GM12864 (cell line): ENCODE measurements at places on chromosomes 2 and 18.
A peak's percentile ranks its signal among the peaks of the same experiment; 100 is the strongest.

DNA sequence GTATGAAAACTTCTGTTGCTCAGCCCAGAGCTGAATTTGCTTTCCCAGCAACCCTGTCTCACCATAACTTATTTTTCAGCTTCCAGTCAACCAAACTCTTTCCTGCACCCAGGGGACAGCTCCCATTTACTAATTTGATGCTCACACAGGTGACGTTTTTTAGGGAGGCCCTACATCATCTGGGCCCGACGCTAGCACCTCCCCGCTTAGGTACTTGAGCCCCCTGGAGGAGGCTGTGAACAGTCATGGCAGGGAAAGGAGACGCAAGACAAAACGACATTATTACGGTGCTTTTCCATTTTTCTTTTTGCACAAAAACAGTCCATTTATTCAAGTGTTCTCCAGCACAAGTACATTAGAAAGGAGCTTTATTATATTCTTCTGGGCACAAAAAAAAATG, 59.2 kb upstream of the POMC start:
- no peak for DNase-seq

DNA sequence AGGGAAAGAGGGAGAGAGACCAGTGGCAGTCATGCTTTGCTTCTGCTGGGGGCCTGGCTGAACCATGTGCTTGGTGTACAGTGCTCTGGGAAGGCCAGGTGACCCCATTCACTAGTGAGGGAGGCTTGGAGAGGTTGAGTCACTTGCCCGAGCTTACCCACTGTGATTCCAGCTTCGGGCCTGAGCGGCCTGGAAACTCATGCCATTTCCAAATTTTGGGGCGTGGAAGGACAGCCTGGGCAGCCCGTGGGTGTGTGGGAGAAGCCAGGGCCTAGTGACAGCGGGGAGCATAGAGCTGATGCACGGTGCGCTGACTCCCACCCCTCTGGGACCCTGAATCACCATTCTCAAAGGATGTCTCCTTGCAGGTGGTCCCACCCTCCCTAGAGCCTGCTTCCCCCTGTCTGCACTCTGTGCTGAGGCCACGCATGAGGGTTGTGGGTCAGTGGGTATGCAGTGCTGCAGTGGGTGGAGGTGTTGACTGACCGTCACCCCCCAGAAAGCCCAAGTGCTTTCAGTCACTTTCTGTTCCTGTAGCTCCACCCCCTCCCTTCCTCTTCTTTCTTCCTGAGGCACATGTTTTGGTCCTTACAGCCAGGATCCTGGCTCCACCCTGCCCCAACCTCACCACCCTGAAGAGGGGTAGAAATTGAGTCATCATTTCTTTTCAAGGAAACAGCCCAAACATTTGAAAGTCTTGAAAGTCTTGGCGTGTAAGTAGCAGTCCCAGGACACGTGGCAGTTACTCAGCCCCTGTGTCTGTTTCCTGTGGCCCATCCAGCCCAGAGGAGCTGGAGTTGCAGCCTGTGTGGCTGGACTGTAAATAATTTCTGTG, 69.3 kb upstream of the MCFD2 start:
- DNase-seq, result peak; percentile 70

DNA sequence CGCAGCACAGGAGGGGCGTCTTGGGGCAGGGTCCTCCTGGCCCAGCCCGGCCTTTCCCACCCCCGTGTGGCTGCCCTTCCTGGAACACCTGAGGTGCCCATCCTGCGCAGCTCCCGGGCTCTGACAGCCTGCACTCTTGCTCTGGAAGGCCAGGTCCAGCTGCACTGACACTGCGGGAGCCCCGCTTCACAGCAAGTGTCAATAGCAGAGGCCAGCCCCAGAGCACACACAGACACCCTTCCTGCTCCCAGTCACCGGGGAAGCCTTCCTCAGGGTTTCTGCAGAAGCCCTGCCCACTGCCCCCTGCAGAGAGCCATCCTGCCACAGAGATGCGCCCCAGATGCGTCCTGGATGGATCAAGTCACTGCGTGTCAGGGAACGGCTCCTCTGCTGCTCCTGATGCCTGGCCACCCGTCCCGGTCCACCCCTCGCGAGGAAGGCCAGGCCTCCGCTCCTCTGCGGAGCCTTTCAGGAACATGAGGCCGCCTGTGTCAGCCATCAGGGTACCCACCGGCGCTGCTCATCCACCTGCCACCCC, 519.2 kb upstream of the MYT1L start:
- DNase-seq, result no peak

DNA sequence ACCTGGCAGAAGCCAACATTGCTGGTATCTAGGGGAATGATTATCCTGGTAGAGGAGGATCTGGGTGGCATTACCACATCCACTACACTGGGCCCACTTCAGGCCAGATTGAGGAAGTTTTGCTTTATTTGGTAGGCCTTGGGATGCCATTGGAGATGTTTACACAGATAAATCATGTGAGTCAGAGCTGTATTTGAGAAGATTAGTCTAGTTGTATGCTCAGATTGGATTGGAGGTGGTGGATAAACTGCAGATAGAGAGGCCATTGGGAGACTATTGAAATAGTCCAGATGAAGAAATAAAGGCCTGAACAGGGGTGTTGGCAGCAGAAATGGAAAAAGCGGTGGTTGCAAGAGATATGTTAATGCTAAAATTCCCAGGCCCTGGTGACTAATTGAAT, 81.5 kb downstream of the EFEMP1 start:
- DNase-seq, result no peak

GRCh38 chr2:146135245-146135644, 1615.3 kb upstream of the ZEB2 start:
- no peak for DNase-seq

GRCh38 chr2:46257476-46257875, 39.7 kb upstream of the EPAS1 start:
- no peak for DNase-seq

DNA sequence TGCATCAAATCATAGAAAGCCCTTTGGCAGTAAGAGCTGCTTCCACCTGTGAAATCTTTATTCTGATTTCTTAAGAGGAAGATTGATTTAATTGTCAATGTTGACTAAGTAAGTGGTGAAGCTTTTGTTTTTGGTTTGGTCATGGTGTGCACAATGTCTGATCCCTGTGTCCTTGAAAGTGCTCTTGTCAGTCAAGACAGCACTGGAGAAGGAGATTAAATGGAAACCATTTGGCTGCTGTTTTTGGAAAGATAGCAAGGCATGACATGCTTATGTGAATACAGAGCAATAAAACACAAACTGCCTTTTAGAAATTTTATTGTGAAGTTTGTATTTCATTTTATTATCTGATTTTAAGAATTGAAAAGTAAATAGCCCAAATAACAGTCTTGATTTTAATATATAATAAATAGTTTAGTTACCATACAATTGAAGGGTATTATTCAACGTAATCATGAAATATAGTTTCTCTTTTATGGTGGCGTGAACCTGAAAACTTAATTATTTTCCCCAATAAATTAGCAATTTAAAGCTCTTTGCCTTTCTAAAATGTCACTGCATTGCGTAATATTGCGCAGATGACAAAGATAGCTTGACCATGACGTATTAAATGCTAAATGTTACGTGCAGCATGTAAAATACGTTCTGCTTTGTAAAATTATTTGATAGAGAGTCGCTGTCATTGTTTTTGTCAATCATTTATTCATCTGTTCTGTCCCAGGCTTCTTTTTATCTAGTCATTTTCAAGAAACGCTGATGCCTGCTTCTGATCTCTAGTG, 69.0 kb downstream of the GULP1 start:
- DNase-seq, result no peak
